ENCODE measurements at places on chromosomes 2 and 18.
A peak's percentile ranks its signal among the peaks of the same experiment; 100 is the strongest.

DNA sequence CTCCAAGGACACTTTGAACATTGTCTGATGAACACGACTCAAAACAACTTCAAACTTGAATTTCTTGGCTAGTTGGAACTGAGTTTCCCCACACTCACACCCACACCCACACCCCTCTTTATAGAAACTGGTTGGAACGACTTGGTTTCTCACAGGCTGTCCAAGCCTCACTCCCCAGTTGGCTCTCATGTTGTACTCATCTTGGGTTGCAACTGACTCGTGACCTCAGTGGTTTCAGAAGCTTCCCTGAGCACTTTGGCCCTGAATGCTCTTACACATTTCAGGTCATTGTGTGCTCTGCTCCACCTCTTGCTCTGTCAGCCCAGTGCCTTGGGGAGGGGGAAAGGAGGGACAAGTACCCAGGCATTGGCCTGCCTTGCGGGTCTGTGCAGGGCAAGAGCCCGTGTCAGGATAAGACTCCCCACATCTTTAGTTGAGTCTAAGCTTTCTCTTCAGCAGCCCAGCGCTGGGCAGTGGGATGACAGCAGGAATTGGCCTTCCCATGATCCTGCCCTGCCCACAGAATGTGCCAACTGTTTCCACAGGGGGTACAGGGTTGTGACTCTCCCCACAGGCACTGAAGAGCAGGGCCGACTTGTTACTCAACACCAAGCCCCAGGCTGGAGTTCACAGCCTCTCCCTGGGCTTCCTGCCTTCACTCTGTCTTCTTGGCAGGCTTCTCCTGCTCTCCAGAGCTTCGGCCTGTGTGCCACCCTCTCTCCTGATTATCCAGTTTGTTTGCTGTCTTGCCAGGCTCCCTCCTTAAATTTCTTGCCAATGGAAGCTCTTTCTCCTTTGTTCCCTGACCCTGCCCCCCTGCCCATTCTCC is 104.6 kb downstream of the RTN4 start:
- peak; percentile 83 for DNase-seq

DNA sequence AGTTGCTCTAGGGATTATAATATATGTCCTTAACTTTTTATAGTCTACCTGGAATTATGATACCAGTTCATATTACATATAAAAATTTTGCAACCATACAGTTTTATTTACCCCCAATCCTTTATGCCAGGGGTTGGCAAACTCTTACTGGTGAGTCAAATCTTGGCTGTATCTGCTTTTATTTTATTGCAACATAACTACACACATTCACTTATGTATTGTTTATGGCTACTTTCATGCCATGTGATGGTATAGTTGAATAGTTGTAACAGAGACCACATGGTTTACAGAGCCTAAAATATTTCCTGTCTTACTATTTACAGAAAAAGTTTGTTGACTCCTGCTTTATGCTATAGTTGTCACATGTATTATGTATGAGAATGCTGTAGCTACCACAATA is 25.8 kb upstream of the DLX2 start:
- DNase-seq: no peak

- DNase-seq: no peak
These were observed 11.0 kb upstream of the CNGA3 start for GRCh38 chr2:98335271-98335670.

GRCh38 chr2:193222454-193222853 is 1027.7 kb upstream of the TMEFF2 start:
- DNase-seq: no peak

DNA sequence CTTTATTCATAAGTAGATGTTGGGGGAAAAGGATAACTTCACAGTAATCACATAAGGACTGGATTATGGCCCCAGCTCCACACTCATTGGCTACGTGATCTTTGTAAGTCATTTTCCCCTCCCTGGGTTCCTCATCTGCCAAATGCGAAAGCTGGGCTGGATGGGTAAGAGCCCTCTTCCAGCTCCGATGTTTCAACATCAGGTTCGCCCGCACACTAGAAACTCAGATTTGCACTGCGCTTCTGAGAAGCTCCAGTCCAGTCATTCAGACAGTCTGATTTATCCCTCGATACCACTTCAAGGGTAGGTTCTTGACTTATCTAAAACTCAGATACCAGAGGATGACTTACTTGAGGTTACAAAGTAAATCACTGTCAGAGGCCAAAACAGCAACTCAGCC is 31.0 kb upstream of the RMDN2 start:
- no peak for DNase-seq

GRCh38 chr2:238169708-238170251 is 11.0 kb downstream of the ERFE start:
- DNase-seq: no peak

GRCh38 chr2:157785200-157785599 is 90.9 kb downstream of the ACVR1 start:
- DNase-seq: peak; percentile 86

GRCh38 chr2:10536569-10537133 is 88.5 kb upstream of the ODC1 start:
- no peak for DNase-seq

DNA sequence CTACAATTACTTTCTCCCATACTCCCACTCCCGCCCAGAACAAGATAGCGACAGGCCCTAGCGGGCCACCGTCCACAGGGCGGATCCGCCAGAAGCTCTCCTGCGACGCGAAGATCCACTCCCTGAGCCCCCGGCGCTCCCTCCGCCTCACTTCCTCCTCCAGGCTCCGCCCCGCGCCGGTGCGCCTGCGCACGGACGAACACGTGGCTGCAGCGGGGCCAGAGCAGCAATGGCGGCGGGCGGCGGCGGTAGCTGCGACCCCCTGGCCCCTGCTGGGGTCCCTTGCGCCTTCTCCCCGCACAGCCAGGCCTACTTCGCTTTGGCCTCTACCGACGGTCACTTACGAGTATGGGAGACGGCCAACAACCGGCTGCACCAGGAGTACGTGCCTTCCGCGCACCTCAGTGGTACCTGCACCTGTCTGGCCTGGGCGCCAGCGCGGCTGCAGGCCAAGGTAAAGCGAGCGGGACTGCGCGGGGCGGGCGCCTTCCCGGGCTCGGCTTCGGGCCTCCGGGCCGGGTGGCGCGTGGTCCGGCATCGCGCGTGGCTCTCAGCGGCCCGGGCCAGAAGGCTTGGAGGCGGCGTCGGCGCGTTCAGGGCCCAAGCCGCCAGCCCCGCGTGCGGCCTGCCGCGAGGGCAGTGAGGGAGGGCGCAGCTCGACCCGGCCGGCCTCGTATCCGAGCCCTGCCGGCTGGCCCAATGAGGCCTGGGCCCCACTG is at the start of gene WDR43:
WDR43 (plus strand) TSS at position 198 of the 719 bp plus-strand sequence; CDS start at position 230, 32 bp downstream.
- DNase-seq: peak; percentile 99

GRCh38 chr2:70779911-70780545 is 10.4 kb downstream of the FIGLA start:
- DNase-seq: peak; percentile 77

- no peak for DNase-seq
These were observed 217.2 kb upstream of the OSR1 start for GRCh38 chr2:19575641-19576040.

GRCh38 chr2:238294393-238295143 is 6.2 kb upstream of the PER2 start:
- DNase-seq: no peak

DNA sequence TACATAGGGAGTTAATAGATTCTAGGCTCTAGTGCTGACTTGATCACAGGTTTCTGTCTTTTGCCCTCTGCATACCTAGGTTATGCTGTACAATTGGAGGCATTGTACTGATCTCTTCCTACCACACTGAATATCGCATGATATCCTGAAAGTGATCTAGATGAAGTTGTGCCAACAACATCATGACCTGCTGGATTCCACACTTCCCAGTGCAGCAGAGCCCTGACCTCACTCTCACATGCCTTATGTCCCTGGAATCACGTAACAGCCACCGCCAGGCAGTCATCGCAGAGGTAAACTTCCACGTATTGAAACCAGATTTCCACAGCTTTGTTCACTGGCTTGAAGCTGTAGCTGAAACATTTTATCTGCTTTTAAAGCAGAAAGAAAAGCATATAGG is 214.0 kb downstream of the ANKRD30B start:
- DNase-seq: no peak

DNA sequence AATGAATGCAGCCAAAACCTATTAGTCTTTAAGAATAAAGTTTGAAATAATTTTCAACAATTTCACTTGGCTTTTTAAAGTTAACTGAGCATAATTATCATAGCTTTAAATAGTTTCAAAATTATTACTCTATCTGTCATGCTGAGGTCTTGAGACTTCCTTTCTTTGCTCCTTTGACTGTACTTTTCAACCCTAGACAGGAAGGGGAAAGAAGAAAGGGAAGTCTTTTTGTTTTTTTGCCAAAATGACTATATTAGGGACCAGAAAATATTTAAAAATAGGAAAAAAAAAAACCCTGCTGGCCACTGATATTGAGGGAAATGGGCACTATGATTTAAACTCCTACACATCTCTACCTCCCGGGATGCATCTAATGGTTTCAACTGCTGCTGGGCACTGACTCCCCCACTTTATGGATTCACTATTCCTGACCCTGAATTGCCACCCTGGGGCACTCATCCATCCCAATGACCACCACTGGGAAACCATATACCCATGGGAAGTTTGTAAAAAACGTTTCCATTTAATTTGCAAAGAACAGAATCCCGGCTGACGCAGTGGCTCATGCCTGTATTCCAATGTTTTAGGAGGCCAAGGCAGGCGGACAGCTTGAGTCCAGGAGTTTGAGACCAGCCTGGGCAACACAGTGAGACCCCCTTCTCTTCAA is 50.5 kb downstream of the GAREM1 start:
- DNase-seq: no peak

GRCh38 chr2:227450926-227451654 is 20.9 kb upstream of the AGFG1 start:
- DNase-seq: no peak

GRCh38 chr2:106124905-106125549 is 69.1 kb downstream of the UXS1 start:
- DNase-seq: no peak

DNA sequence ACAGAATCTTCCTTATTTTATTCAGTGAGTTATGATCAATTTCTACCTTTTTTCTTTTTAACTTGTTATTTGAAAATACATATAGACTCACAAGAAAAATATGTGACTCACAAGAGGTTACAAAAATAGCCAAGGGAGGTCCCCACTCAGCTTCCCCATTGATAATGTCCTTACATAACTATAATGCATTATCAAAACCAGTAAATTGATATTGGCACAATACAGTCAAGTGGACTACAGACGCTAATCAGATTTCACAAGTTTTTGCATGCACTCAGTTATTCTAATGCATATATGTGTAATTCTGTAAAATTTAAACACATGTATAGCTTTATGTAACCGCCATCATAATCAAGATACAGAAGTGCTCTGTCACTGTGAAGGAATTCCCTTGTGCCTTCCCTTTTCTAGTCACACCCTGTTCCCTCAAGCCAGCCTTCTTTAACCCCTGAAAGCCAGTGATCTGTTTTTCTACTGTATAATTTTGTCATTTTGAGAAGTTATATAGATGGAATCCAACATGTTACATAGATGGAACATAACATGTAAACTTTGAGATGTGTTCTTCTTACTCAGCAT is 118.4 kb downstream of the ALMS1 start:
- no peak for DNase-seq

DNA sequence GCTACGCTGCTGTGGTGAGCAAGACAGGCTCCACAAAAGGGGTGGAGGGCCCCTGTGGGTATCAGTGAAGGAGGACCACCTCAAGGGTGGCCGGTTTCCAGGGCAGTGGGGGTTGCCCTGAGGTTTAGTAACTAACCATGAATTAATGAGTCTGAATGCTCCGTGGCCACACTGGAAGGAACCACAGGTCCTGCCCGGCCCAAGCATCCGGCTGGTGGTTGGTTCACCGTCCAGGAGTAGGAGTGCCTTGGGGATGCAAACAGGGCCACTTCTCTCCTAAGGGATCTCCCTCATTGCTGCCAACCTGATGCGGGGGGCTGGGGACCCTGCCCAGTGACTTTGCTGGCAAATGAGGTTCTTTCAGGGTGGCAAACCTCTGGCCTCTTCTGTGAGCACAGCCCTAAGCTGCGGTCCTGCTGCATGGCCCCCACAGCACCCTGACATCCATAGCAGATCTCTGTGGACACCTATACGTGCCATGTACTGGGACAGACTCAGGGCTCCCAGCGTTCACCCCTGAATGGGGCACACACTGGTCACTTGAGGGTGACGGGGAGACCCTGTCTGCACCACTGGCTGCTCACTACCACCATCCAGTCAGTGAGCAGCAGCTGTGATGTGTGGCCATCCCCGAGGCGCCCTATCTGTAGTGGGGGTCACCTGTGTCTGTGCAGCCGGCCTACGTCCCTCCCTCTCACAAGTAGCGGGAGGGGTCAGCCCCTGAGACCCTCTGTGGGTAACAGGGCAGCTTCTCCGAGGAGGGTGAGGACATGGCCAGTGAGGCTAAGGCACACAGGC is 41.6 kb downstream of the HS6ST1 start:
- DNase-seq: no peak

GRCh38 chr2:69177785-69178636 is 165.0 kb downstream of the ANTXR1 start:
- peak; percentile 92 for DNase-seq

GRCh38 chr2:85560812-85561279 is 447 bp downstream of the GGCX start:
- no peak for DNase-seq

DNA sequence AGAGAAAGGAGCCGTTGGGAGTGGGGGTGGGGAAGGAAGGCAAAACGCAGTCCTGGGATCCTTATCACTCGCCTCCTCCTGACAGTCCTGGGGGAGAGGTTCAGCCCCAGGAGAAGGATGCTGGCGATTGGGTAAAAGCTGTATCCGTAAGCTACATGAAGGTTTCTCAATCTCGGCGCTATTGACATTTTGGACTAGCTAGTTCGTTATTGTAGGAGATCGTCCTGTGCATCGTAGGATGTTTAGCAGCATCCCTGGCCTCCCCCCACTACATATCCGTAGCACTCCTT is 511 bp upstream of the TP53I3 start:
- no peak for DNase-seq

DNA sequence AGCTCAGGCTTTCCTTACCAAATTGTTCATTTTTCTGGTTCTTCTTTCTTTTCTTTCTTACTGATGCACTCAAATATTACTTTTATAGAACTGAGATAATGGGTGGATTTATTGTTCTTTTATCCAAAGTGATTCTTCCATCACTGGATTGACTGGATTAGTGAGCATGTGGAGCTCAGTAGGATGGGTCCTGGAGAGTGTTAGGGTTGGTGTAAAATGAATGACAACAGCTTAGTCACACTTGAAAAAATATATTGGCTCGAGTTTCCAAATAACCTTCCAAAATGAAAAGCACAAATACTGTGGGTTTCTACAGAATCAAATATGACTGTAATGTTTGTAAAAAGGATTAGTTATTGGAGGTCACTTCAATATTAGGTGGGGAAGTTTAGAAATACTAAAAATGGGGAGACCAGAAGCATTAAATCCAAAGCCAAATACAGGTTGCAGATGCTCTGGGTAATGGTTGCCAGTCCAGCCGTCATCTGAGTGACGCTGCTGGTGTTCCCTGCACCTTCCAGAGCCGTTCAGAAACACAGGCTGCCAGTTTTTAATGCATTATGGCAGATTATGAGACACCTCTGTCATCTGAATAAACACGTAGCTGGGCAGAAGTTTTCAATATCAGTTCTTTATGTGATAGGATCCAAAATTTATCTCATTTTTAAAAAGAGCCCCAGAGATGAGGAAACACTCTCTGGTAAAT is 294.8 kb upstream of the NRP2 start:
- no peak for DNase-seq

All from lung (tissue), 17 donors.